Stimulated activated CD8-positive, alpha-beta memory T cell treated with anti-CD3 and anti-CD28 coated beads, Interleukin-4, amount 100 ng/mL, for 1 hour (primary cell): ENCODE measurements at places on chromosomes 6 and 20.

GRCh38 chr6:167855825-167856425, 29.2 kb downstream of the AFDN start:
- no peak for DNase-seq

DNA sequence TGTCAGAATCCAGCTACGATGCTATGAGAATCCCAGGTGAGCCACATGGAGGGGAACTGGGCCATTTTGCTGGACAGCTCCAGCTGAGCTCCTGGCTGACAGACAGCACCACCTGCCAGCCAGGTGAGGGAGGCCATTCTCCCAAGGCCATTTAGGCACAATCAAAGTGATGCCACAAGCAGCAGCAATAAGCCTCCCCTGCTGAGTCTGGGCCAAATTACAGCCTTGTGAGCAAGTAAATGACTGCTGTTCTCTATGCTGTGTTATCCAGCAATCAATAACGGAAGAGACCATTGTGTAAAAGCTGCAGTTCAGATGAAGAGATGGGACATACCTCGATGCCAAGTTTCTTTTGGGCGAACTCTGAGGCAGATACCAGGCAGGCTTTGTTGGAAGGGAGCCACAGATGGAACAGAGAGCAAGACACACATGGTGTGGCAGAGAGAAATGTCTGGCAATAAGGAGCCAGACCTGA, 14.0 kb upstream of the SCGN start:
- no peak for DNase-seq

GRCh38 chr20:24124003-24124402, 135.4 kb upstream of the GGTLC1 start:
- no peak for DNase-seq

GRCh38 chr6:78808356-78808891, 58.9 kb upstream of the IRAK1BP1 start:
- no peak for DNase-seq
